ENCODE measurements at places on chromosomes 3 and 15.

DNA sequence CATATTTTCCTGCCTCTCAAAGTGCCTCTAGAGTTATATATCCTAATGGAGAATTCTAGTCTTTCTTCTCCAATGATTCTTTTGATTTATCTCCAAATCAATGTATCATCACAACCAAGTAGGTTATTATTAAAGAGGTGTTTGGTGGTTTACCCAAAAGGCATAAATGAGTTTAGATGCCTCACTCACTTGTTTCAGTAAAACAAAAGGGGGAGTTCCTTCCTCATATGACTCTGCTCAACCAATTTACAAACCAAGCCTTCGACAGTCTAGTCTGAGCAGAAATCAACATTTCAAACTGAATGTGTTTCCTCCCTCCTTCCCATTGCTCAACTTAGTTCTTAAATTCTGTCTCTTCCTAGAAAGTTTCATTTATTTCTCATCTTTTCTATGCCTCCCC is 116.5 kb downstream of the TNIK start:
- no peak for DNase-seq

- no peak for DNase-seq
Measured at GRCh38 chr3:94184781-94185180, 121.9 kb downstream of the NSUN3 start.

DNA sequence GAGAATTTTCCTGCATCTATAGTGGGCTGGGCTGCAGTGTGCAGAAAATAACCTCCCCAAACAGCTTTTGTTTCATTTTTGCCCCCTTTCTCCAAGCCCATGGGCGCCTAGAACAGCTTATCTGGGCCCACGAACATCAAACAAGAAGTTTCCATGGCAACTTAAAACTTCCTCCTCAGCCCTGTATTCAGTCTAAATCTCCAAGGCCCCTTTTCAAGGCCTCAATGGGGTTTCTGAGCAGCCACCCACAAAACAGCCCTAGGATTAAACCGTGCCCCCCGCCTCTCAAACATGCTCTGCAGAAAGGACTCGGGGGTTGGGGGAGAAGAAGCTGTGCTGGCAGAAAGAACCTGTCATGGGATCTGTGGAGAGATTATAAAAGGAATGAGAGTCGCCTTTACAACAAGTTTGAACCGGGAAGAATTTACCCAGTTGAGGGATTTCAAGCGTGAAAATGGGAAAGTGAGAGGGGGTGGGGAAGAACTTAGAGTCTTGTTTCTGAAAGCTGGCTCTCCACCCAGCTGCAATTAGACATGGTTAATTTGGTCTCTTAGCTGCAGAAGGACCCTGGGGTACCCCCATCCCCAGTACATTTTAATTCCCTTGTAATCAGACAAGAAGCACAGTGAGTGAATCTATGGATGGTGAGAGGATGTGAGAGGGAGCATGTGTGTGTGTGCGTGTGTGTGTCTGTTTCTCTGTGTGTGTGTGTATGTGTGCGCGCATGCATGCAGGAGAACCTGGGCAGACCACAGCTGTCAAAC is 4.3 kb upstream of the FAM107A start:
- no peak for DNase-seq

DNA sequence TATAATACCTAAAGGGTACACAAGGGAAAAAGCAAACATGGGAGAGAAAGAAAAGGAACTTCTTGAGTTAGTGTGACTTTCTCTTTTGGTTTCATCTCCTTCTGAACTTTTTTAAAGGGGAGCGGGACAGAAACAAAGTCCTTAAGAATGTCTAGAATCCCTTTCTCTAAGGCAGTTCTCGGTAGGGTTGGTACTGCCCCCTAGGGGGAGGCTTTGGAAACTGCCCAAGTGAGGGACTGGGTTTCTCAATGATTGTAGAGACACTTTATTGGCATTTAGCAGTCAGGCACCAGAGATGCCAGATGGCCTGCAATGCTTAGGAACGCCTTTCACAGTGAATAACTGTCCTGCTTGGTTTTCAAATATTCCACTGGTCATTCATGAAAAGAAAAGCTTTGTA is 172.7 kb downstream of the WDR72 start:
- no peak for DNase-seq

GRCh38 chr3:64638981-64639481 is 48.8 kb downstream of the ADAMTS9 start:
- no peak for DNase-seq

DNA sequence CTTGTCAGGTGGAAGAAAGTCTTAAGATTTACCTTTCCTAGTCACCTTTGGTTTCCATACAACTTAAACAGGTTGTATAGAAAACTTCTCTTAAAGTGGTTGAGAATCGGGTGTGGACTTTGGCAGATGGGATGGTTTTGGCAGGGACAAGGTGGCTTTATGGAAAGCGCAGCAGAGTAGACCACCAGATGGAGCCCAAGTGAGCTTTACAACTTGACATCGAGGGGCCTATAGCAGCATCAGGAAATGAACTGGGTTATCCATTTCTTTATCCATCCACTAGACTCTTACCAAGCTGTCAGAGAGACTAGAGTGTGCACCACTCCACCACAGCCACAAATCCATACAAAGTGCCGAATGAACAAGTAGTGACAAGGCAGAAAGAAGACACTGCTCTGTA is 85.3 kb upstream of the MBNL1 start:
- peak; percentile 18 for DNase-seq

DNA sequence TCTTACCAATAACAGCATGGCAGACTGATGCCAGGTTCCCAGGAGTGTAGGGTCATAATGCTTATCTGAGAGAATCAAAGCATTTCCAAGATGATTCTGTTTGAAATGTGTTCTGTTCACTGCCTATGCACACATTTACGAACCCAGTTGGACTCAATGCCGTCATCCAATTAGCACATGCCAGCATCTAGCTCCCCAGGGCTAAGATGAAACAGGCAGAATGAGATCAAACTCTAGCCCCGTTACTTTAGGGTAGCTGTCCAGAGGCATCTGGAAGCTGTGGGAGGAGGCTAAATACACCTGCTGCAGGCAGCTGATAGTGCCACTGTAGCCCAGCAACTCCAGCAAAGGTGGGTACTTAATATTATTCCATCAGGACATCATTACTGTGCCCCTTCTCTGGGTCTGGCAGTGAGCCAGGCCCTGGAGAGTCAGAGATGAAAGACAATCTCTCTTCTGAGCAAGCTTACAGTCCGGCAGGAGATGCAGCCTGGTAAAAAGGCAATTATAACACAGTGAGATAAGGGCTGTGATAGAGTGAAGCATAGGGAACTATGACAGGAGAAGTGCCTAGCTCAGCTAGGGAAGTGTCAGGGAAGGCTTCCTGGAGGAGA is 156.4 kb upstream of the PPP2R3A start:
- DNase-seq: no peak

DNA sequence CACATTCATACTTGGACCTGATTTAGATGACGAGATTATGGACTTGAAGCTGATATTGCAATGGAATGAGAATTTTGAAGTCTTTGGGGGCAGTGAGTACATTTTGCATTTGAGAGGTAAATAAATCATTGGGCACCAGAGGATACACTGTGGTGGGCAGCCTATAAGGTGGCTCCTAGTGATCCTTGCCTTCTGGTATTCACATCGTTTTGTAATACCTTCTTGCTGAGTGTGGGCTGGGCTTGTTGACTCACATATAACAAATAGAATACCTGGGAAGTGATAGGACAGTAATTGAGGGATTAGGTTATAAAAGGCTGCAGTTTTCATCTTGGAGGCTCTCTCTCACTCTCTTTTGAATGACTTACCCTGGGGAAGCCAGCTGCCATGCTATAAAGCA is 605.5 kb upstream of the KCNMB2 start:
- no peak for DNase-seq

- peak; percentile 75 for DNase-seq
Measured at GRCh38 chr3:189132231-189132671, 39.5 kb upstream of the TPRG1 start.

- no peak for DNase-seq
Measured at GRCh38 chr15:90001062-90001682, at the start of gene ZNF710. Gene ZNF710, plus strand, starts transcription at chr15:90001324. Its CDS starts 65,814 bp downstream, at chr15:90067138.

- DNase-seq: no peak
Measured at GRCh38 chr3:123663977-123664376, 79.1 kb upstream of the HACD2 start.

- DNase-seq: no peak
Measured at GRCh38 chr3:30858894-30859389, 35.5 kb downstream of the GADL1 start.
